ENCODE measurements at places on chromosomes 11 and 22.

DNA sequence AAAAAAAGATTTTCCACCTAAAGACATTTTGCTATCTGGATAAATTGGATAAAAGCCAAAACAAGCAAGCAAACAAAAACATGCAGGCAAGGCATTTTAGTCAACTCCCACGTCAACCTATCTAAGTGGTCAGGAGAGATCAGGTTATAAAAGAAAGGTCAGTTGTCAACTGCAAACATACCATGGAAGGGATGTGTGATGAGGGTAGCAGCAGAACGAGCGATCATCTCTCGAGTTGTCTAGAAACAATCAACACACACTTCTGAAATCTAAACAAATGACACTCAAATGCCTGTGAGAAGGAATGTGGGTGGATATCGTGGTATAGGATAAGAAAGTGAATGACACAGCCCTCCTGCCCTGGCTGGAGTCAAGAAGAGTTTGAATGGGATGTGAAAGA lies 10.9 kb downstream of the MTCH2 start:
- no peak for DNase-seq

- no peak for DNase-seq
Observed at GRCh38 chr11:90635151-90635550, 412.3 kb upstream of the CHORDC1 start.

DNA sequence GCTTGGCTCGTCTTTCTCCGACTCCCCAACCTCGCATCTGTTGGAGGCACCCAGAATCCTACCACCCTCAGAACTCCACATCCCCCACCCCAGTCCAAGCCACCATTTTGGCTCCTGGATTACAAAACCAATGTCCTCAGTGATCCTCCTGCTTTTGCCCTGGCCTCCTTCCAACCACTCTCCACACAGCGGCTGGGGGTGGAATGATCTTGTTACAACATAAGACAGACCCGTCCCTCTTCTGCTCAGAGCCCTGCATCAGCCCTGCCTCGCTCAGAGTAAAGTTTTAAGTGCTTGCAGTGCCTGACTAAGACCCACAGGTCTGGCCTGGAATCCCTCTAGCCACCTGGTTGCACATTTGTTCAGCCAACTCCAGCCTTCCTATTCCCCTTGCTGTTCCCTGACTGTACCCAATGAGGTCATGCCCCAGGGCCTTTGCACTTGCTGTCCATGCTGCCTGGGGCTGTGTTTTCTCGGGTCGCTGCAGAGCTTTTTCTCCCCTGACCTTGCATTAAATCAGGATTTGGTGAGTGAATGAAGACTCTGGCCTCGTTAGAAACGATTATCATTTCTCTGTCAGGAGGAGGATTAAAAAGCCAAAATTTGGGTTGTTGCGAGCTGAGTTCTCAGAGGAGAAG lies 67.3 kb downstream of the IGF2 start:
- DNase-seq = no peak

GRCh38 chr11:1295591-1295990 lies 13.8 kb downstream of the TOLLIP start:
- no peak for DNase-seq

GRCh38 chr11:73404048-73404447 lies 27.8 kb downstream of the RELT start:
- no peak for DNase-seq

DNA sequence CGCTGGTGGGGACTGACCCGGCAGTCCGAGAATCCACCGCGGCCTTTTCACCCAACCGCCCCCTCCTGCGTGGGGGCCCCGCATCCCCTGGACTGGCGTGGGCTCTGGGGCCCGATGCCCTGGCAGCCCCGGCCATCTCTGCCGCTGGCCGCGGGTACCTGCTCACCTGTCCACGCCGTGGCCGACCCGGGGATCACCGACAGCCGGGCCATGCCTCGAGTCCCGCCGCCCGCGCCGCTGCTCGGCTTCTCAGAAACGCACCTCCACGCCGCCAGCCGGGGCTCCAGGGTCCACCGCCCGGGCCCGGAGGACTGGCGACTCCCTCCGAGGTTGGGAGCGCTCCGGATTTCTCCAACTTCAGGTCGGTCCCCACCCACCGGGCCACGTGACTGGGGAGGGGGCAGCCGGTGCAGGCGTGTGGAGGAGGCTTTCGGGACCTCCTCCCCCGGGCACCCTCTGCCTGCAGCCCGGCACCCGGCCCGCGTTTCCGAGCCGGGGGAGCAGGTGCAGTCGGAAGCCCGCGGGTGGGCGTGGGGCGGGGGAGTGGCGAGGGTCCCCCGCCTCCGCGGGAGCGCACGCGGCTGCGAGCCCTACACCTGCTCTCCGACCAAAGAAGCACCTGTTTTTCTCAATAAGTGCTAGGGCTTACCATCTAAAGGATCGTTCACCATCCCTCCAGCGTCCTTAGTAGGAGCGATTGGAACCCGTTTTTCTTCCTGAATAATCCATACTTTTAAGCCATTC lies 554 bp upstream of the NRIP3 start:
- DNase-seq = peak; percentile 76

DNA sequence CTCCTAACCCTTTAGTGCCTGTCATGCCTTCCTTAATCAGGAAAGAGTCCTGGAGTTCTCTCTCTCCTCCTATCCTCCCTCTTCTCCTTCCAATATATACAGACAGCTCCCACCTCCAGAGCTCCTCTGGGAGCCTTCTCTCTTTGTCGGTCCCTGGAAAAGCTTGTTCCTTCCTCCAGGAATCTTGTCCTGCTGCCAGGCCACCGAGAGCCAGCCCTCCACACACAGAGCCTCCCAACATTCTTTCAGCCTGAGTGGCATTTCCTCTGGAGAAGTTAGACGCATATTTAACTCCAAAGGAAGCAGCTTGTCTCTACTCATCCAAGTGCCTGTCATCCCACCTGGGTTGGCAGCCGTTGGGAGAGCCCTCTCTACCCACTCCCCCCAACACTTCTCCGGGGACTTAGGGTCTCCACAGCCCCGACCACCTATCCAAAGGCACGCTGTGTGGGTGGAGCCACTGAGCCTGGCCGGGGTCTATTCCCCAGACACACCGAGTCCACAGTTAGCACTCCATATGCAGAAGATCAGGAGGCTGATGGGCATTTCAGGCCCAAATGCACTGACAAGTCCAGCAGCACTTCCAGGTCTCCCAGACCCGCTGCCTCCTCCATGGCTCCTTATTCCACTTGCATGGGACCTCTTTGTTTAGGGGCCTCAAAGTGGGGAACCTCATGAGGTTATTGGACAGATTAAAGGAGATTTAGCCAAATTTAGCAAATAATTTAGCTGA lies 31.1 kb downstream of the DKK3 start:
- peak; percentile 33 for DNase-seq

DNA sequence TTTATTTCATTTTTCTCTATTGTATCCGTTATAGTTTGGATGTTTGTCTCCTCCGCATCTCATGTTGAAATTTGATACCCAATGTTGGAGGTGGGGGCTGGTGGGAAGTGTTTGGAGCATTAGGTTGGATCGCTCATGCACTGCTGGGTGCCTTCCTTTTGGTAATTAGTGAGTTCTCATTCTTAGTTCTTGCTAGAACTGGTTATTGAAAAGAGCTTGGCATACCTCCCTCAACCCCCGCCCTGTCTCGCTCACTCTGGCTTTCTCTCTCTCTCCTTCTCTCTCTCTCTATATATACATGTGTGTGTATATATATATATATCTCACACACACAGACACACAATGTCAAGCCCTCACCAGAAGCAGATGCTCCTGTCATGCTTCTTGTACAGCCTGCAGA lies 978.7 kb downstream of the DLG2 start:
- no peak for DNase-seq

DNA sequence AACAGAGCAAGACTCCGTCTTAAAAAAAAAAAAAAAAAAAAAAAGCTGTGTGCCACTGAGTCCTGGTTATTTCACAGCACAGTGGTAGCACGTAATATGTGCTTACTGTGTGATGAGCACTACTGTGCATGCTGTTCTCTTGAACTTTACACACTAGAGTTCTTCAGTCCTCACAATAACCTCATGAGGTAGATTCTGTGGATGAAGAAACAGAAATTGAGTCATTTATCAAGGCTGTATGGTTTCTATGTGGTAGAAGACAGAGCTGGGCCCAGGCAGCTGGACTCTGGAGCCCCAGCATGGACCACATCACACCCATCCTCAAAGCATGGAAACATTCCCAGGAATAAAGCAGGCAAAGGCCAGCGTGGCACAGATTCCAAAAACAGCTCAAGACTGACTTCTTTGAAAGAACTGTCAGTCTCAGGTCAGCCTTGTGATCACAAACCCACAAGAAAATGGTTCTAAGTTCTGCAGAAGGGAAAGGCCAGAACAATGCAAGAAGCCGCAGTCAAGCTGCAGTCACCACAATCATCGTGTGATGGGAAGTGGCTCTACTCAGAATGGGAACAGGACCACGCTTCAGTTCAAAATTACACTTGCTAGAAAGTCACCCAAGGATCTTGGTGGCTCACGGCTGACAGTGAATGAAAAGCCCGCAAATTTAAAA lies 49.5 kb downstream of the MICAL3 start:
- no peak for DNase-seq

DNA sequence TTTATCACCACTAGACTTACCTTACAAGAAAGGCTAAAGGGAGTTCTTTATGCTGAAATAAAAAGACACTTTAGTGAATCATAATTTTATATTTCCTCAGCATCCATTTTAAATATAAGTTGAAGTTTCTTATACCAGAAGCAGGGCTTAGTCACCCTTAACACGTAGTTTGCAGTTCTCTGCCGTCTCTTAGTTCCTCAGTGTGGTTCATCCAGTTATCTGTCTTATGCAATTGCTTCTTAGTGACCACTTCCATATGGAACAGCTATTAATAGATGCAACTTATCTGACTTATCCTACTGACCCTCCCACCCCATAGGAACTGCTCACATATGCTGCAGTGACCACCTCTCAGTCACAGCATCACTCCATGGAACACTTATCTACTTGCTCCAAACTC lies 11.7 kb upstream of the SLC36A4 start:
- DNase-seq = no peak

DNA sequence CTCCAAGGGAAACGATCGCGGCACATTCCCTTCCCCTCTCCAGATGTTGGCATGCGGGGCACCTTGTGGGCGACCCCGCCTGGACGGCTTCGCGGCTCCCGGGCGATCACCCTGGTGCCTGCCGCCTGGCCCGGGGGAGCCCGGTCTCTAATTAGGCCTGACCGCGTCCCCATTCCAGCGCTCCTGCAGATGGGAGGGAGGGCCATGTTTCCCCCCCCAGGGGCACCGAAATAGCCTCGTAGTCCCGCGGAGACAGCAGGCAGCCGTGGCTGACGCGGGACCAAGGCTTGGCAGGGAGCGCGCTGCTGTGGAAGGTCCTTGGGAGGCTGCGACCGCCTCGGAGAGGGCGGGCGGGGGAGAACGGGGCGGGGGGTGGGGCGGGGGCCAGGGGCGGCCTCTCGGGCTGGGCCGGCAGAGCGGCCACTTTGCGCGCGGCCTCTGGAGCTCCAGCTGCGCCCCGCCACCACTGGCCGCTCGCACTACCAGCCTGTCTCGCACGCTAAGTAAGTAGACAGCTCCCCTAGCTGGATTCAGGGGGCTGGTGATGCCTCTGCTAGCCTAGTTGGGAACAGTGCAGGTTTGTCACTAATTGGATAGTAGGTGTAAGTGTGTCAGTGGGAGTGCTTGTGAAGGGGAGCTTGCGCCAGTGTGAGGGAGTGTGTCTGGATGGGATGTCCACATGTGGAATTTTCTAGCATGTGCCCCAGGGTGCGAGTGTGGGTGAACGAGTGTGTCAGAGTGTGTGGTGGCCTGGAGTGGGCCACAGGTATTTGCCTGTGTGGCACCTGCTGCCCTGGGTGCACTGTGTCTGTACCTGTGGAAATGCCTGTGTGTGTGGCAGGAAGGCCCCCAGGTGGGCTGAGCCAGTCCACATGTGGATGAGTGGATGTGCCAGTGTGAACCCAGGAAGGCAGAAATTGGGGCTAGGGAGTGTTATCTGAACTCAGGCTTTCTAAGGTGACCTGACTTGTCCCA lies at the start of gene INSC:
Gene INSC (plus strand): TSS at position 423 of the 975 bp plus-strand sequence. CDS start 34,252 bp downstream, outside the sequence.
- peak; percentile 71 for DNase-seq

- no peak for DNase-seq
Observed at GRCh38 chr11:575313-575995, 816 bp upstream of the PHRF1 start.

- no peak for DNase-seq
Observed at GRCh38 chr11:59845399-59845798, at the start of gene CBLIF. CBLIF (minus strand) TSS chr11:59845499; CDS start chr11:59845453, 46 bp downstream.

DNA sequence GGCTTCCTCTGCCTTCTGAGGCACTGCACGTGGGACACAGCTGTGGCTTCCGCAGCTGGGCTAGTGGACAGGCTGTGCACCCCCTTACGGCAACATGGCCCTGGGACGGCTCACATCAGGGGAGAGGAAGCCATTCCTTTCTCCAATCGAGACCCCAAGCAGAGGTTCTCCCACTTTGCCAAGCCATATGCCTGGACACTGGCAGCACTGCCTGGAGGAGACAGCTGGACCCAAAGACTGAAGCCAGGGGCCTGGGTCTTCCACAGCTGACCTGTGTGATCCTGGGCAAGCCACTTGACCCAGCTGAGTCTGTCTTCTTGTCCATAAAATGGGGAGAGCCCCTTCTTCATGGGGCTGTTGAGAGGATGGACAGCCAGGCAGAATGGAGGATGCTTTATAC lies 65.4 kb downstream of the SHISAL1 start:
- DNase-seq = no peak

DNA sequence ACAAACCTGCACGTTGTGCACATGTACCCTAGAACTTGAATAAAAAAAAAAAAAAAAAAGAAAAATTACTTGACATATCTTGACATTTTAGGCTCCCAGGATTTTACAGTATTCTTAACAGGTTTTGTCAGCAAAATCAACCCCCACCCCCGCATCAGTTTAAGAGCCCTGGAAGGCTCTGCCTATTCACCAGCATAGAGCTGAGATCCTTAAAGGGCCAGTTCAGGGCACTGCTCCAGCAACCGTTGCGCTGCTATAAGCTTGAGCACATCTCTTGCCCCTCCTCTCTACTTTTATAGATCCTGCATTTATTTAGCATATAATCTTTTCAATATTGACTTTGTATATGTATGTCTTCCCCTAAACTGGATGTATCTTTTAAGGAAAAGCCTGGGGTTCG lies 697 bp upstream of the PAFAH1B2 start:
- DNase-seq = no peak

DNA sequence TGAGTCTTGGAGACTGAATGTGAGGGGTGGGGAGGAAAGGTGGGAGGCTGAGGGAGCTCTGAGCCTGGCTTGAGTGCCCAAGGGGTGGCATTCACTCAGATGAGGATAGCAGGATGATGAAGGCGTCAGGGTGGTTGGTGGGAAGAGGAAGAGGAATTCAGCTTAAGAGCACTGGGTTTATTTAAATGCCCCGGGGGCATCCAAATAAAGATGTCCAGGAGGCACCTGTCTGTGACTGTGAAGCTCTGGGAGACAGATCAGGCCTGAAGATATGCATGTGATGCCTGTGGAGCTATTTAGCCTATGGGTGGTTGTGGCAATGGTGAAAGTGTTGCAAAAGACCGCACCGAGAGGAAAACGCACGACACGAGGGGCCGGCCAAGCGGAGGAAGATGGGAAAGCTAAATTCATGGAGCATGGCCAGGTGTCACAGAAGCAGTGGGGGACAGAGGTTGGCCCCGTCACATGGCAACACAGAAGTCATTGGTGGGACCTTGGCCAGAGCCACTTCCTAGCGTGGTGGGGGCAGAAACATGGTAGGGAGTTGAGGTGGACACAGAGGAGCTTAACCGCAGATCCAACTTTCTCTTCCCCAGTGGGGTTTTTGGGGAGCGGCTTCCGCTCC lies 15.5 kb downstream of the SLC37A2 start:
- no peak for DNase-seq

Data from ecto neural progenitor cell (in vitro differentiated cells).